Stimulated activated naive CD8-positive, alpha-beta T cell treated with anti-CD3 and anti-CD28 coated beads, Interleukin-15, Interleukin-2, amounts not matched to agents 100 U/mL and 50 U/mL, for 24 hours (primary cell): ENCODE measurements at places on chromosomes 11 and 22.

DNA sequence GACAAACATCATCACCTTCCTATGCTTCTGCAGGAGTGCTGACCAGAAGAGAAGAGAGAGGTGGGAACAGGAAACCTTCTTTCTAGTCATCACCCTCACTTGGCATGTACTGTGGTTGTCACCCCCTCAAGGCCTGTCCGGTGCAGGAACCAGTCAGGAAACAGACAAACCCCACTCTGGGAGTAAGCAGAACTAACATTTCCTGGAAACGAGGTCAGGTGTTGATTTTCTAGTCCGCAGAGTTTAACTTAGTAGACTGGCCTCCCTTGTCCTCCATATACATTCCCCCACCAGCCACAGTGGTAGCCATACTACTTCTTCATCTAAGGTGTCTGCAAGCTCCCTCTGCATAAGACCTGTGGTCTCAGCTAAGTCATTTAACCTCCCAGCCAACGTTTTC, 80.7 kb upstream of the NCAM1 start:
- no peak for DNase-seq

DNA sequence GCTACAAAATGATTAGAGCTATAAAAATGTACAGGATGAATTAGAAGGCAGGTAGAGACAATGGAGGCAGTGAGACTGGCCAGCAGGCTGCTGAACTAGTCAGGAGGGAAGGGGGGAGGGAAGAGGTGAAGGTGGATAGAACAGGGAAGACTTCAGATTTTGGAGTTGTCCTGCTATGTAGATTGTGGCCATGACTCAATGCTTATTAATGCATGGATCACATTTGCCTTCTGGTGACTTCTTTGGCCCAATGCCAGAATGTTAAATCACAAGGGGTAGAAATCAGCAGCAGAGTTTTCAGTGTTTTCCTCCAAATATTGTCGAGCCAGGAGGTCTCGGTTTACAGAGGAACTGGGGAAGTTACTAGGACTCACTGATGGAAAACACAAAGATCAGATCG, 346.6 kb downstream of the AASDHPPT start:
- no peak for DNase-seq

DNA sequence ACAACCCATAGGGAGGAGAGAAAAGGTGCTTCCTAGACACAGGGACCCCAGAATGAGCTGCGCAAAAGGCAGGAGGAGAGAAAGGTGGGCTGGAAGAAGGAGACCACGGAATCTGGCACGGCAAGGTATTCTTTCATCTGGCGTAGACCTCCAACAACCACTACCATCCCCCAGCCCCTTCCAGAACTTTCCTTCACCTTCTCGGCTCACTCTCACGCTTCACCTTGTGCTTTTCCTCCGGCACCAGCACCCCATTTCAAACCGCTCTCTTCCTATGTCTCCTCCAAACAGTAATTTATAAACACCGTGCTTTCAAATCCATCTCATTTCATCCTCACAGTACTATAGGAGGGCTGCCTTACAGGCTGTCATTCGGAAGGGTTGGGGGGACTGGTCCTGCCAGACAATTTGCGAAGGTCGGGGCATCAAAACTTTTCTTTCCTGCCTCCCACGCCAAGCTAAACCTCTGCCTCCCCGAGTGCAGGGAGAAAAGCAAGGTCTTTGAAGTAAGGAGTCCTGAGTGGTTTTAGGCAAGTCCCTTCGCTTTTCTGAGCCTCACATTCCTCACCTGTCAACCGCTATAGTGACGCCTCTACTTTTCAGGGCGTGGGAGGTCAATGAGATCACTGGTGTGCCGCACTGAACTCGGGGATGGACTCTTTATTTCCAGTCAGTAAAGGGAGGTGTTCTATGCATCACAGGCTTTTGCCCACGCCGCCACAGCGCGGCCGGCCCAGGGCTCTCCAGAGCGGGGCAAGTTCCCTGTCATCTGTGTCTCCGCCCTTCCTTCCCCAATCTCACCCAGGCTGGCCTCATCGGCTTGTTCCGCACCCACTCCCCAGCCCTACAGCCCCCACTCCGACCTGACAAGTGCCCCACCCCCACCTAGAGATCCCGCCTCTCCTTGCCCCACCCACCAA, 800 bp downstream of the KCTD21 start:
- DNase-seq = peak; percentile 78

DNA sequence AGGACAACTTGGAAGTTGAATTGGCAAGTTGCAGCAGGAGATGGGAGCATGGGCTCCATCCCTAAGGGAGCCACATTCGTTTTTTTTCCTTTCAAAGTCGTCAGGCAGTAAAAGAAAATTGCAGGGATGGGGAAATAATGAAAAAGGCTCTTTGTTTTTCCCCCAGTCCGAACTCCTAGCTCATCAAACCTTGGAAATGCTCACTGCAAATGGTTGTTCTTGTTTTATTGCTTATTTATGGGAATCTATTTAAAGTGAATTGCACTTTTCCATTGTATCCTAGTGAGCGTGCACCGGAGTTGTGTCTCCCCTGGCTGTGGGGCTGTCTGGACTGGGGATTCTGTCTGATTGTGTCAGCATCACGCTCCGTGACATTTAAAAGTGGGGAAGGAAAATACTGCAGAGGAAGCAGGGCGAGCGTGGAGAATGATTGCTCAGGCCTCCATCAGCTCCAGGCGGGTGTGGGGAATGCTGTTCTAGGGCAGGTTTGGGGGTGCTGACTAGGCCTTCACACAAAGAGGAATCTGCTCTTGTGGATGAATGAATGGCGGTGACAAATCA, 306.4 kb downstream of the KIRREL3 start:
- no peak for DNase-seq

GRCh38 chr11:64353715-64354506, 5.1 kb upstream of the RPS6KA4 start:
- DNase-seq = no peak

DNA sequence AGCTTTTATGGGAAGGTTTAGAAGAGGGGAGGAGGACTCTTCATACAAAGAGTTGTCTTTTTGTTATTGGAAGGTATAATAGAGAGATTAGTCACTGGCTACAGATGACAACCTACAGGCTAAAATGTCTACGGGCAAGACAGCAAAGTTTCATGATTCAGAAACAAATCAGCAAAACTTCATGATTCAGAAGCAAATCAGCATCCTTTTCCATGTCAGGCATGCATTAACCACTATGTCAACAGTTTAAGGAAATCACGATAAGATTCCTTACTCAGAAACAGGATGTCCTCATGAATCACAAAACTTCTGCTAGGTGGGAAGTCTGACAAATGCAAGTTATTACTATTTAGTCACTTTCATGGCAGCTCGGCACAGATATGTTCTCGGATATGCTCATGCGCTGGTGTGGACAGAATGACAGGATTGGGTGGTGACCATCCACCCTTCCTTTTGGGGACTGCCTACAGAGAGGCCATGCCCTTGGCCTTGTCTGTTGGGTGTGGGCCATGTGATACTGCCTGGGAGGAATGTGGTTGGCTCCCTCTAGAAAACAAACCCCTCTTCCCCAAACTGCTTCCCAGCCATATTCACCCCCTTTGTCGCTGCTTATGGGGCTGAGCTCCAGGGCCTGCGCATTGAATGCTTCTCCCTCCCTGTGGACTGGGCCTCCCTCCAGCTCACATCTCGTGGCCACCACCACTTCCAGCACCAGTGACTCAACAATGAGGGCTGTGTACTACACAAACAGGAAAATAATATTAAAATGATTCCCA, 10.1 kb downstream of the C11orf91 start:
- no peak for DNase-seq

- no peak for DNase-seq
Observed at GRCh38 chr11:126601550-126602215, 246.2 kb downstream of the ST3GAL4 start.

GRCh38 chr11:33829430-33830141, 55.3 kb upstream of the FBXO3 start:
- peak; percentile 57 for DNase-seq

DNA sequence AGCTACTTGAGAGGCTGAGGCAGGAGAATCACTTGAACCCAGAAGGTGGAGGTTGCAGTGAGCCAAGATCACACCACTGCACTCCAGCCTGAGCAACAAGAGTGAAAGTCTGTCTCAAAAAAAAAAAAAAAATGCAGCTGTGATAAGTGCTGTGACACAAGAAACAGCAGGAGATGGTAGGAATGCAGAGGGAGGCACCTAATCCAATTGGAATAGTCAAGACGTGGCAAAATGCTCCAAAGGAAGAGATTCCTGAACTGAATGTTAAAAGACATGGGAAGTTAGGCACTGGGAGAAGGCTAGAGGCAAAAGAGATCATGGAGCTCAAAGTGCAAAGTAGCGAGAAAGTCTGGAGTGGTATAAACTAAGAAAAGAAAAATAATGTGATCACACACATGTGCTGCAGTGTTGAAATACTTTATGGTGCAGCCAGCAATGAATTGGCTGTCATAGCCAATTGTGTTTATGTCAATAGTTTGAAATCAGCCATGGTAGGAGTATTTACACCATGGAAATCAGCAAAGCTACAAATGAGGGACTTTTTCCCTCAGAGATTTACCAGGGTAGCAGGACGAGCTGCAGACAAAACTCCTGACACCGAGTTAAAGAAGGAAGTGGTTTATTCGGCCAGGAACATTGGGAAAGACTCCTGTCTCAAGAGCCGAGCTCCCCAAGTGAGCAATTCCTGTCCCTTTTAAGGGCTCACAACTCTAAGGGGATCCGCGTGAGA, 40.9 kb upstream of the LIPT2 start:
- no peak for DNase-seq

DNA sequence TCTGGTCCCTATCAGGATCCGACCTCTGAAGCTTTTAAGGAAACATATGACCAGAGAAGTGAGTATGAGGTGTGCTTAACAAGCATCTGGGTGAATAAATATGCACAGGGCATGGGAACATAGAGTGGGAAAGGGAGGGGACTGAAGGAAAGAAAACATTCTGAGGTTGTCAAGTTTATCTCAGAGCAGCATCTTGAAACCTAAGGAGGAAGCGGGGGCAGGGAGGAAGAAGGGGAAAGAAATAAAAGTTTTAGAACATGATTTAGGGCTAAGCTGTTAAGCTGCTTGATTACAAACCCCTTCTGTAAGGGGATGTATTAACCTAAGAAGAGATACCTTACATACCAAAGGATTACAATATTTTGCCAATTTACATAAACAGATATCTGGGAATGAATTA, 24.0 kb upstream of the SC5D start:
- DNase-seq = no peak

- no peak for DNase-seq
Observed at GRCh38 chr11:28767574-28767973, 659.4 kb downstream of the METTL15 start.

- no peak for DNase-seq
Observed at GRCh38 chr11:1476940-1477736, 9.4 kb downstream of the MOB2 start.

DNA sequence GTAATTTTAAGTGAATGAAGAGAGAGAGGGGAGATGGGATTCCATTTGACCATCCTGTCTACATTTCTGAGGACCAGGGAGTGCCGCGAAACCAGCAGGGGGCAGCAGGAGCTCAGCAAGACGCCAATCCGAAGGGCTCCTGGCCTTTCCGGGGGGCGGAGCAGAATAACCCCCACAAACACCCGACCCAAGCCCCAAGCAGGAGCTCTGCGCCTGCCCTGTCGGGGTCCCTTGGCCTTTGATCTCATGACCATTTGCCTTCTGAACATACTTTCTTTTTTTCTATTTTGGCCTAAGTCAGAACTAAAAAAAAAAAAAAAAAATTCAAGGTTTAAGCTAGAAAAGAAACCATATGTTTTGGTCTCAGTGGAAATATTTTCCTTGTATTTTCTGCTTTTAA, 21.9 kb upstream of the SCN2B start:
- DNase-seq = peak; percentile 93

- no peak for DNase-seq
Observed at GRCh38 chr11:36386411-36386810, 90.3 kb downstream of the PRR5L start.

- DNase-seq = no peak
Observed at GRCh38 chr11:28257761-28258160, 149.6 kb downstream of the METTL15 start.

DNA sequence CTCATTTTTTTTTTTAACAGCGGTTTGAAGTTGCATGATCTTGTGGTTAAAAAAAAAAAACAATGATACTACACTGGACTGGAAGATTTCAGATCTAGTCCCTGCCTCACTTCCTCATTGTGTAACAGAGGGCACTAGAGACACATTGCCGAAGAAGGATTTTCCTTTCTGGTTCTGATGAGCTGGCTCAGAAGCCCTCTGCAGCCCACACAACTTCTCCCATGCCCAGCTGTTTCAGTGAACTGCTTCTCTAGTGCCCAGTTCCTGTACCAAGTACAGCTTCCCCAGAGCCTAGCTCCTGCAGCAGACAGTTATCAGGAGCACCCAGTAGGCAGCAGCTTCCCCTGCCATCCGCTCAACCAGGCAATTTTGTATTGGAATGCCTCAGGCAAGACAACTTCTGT, 29.5 kb upstream of the ANO5 start:
- no peak for DNase-seq

DNA sequence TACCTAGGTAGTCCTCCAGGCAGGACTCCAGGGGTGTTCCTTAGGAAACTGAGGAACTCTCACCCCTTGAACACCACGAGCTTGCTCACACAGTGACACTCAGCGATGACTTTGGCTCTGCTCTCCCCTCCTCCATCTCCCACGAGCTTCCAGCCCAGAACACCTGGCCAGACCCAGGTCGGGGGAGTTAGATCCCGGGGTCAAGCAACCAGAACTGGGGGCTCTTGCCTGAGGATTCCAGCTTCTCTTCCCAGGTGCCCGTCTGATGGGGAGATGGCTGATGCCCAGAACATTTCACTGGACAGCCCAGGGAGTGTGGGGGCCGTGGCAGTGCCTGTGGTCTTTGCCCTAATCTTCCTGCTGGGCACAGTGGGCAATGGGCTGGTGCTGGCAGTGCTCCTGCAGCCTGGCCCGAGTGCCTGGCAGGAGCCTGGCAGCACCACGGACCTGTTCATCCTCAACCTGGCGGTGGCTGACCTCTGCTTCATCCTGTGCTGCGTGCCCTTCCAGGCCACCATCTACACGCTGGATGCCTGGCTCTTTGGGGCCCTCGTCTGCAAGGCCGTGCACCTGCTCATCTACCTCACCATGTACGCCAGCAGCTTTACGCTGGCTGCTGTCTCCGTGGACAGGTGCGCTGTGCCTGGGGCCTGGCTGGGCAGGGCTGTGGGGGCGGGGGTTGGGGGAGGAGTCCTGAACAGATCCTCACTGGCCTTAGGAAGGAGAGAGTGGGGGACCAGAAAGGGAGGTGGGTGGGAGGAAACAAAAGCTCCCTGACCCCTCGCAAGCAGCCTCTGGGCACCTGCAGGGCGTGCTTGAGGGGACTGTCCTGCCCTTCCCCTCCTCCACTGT, at the start of gene GALR3:
TSS of gene GALR3 (plus strand) at position 249 of the 852 bp plus-strand sequence. CDS start at position 274, 25 bp downstream.
- no peak for DNase-seq

DNA sequence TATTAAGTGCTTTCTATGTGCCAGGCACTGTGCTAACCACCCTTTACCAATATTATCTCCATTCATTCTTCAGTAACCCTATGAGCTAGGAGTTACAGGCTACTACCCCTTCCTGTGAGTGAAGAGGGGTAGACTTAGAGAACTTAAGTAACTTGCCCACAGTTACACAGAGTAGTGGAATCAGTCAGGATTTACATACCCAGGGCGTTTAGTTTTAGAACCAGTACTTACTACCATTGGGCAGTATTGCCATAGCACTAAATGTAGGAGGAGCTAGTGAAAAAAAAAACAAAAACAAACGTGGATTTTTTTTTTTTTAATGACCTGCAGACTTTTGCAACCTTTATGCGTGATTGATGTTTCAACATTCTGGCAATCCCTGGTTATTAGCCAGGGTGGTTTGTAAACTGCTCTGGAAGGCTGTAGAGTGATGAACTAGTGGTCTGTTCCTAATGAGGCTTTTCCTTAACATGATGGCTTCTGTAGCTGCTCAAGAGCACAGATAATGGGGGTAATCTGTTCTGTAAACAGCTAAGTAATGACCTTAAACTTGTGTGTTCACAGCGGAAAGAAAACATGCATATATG, 11.4 kb downstream of the TBCEL start:
- DNase-seq = no peak
